Fibroblast of mammary gland (primary cell): ENCODE measurements at places on chromosomes 6 and 20.

DNA sequence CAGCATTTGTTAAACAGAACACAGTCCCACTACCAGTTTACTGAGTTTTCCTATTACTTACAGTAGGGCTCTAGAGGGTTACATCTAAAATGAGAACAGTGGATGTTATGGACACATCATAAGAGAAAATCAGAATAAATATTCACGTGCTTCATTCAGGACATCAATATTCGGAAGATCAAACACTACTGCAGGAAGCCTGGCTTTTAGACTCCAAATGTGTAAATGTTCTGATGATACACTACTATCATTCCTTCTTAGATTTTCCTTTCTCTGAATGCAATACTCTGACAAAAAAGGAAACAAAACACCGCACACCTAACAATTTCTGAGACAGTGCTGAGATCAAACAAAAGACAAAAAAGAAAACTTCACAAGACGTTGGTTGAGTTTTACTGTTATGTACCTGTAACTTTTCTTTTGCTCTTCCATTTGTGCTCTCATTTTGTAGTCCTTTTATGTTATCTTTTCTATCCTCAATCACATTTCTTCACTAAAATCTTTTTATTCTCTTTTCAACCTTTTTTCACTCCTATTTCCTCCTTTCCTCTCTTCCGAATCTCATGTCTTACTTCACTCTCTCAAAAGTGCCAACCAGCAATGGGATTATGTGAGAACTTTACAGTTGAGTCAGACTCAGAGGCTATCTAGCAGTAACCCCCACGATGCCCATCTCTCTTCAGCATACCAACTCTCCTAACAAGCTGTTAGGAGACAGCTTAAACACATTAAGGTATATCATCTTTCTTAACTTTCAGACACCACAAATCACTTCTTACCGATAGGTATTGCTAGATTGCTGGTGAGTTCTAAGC is 1.7 kb downstream of the FAM184A start:
- no peak for DNase-seq

DNA sequence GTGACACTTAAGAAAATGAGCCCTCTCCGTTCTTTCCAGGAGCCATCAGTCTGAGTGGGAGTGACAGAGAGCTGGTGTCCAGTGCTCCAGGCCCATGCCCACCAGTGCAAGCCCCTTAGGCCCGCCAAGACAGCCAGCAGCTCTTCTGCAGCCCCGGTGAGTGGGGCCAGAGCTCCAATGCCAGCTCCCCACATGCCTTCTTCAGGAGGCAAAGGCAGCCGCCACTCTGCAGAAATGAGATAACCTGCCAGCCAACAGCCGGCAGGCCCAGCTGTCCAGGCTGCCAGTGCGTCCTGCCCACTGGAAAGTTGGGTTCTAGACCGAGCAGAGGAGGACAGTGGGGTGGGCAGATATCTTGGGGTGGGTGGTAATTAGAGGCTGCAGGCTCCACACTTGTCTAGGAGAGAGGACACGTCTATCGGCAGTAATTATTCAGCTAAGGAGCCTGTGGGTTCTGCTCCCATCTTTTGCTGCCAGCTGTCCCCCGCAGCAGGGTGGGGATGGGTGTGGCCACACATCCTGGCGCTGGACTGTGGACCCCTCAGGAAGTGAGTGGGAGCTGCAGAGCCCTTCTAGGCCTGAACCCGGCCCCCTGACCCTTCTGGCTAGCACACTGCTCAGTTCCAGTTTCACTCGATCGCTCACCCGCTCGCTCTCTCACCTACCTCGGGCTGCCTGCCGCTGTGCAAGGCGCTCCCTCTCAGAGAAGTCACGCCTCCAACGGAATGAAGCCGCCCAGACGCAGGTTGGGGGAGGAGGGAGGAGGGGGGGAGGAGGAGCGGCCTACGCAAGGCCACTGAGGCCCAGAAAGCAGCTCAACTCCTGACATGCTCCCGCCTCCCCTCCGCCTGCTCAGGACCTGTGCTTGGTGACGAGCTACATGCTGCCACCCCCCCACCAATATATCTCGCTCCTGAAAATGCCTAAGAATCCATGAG is 3.6 kb downstream of the GRM4 start:
- no peak for DNase-seq

GRCh38 chr6:51464956-51465355 is 622.5 kb downstream of the PKHD1 start:
- no peak for DNase-seq

DNA sequence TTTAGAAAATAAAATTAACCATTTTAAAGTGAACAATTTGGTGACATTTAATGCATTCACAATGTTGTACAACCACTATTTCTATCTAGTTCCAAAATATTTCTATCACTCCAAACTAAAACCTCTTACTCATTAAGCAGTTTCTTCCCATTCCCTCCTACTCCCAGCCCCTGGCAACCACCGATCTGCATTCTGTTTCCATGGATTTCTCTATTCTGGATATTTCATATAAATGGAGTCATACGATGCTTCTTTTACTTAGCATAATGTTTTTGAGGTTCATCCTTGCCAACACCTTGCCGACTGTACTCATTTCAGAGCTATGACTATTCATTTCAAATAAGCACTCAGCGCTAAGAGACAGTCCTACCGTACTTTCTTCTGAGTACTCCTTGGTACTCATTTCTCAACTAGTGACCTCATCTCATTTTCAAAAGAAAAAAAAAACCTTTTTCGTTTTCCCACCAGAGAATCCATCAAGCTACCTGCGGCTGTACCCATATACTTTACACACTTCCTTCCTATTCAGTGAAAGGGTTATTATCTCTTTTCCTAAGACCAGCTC is 259.2 kb downstream of the UTRN start:
- DNase-seq = no peak

DNA sequence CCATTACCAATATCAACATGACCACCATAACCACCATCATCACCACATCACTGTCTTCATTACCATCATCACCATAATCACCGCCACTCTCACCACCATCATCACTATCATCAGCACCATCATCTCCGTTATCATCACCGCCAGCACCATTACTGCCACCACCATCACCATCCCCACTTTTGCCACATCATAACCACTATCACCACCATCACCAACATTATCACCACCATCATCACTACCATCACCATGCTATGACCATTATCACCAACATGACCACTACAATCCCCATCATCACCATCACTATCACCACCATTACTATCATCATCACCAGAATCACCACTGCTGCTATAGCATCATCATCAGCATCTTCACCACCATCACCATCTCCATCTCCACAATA is 25.7 kb downstream of the CST2 start:
- no peak for DNase-seq

DNA sequence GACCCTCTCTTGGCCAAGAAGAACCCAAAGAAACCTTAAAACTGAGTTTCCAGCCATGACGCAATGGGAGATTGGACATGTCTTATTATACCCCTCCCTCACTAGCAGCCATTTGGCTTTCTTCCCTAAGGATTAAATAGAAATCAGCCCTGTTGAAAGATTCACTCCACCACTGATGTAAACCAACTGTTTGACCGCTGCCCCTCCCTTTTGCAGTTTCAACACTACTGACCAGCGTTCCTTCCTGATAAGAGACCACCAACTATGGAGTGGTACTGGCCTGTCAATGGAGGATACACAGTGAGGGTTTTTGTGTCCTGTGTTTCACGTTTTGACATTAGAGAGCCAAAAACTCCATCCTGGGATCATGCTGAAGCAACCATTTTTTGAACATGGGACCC is 53.2 kb upstream of the CD2AP start:
- DNase-seq = no peak

- peak; percentile 59 for DNase-seq
These were observed 42.7 kb downstream of the ANKRD6 start for GRCh38 chr6:89475634-89476033.

GRCh38 chr6:90136837-90137568 is 159.6 kb downstream of the BACH2 start:
- DNase-seq = no peak

GRCh38 chr6:16043171-16044135 is 85.4 kb upstream of the MYLIP start:
- DNase-seq = peak; percentile 19

- DNase-seq = peak; percentile 12
These were observed 126.1 kb downstream of the TFAP2C start for GRCh38 chr20:56755201-56755600.

- no peak for DNase-seq
These were observed 215.1 kb downstream of the CBLN4 start for GRCh38 chr20:55790178-55790577.

DNA sequence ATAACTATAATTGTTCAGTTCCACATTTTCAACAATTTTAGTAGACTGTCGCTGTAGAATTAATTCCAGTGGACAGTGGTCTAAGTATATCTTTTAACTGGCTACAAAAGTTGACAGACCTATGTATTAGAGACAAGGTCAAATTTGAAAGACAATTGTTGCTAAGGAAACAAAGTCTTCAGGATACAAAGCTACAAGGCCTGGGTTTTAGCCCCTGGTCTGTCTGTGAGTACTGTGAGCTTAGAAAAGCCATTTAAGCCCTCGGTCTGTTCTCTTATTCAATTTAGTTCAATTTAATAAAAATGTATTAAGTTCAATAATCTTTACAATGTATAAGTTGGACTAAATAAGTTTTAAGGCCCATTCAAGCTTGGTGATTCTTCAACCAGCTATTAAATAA is 352.5 kb downstream of the HDGFL1 start:
- no peak for DNase-seq

GRCh38 chr6:123967905-123968304 is 164.2 kb downstream of the NKAIN2 start:
- DNase-seq = no peak

DNA sequence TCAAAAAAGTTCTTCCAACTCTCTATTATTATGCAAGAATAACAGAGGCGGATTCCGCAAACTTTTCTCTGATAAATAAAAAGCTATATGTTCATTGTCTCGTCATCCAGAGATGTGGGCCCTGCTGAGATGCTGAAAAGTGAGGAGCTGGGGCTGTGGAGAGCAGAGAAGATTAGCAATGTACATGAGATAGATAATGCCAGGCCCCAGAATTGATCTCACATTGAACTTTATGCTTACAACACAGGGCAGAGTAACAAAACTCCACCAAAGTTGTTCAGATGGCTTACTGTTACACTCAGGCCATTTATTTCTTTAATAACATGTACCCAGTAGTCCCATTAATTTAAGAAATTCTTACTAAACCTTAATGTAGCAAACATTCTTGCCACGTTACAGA is 32.7 kb upstream of the RIN2 start:
- DNase-seq = no peak

DNA sequence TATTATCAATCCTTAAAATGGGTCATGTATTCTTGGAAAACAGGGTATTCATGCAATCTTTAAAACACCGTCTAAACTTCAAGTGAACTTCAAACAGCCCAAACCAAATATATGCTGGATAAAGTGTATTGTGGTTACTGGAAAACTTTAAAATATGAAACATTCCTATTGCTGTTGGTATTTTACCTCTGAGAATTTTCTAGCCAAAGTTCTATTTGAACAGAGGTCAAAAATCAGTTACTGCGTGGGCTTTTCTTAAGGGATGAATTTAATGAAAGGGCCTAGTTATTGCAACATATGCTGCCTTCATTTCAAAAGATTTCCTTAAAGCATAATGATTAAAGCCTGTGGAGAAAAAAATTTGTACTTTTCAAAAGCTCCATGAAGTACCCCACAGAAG is 436.0 kb downstream of the PLCB1 start:
- DNase-seq = peak; percentile 60
